ENCODE measurements at places on chromosomes 7 and 10.

DNA sequence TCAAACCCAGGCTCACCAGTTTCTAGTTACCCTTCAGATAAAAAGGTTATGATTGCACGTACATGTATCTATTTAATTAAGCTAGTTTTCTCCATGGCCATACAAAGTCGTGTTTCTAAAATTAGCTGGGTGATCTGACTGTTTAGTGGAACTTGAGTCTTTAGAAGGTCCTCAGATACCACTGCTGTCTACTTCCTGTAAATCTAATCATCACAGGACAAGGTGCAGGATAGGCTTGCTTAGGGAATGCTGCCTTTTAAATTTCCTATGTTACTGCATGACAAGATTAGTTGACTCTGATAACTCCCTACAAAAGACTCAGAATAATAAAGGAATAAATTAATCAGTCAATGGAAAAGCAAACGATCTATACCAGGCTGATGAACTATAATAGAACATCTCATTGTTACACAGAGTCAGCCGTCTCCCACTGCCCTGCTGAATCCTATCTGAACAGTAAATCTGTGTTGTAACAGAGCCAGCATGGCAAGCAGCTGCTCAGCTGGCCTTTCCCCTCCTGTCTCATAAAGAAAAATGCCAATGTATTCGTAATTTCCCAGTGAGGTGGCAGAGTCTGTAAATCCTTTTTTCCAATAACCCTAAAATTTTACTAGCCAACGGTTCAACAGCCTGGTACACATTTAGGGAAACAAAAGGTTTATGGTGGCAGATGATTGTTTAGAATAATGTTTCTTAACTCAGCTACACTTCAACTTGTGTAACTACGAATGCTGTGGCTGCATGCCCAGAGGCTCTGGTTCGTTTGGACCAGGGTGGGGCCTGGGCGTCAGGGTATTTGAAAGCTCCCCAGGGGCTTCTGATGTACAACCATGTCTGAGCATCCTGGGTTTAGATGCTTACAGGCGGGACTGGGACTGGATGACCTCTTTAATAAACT is 318.0 kb downstream of the PAXIP1 start:
- DNase-seq: no peak

DNA sequence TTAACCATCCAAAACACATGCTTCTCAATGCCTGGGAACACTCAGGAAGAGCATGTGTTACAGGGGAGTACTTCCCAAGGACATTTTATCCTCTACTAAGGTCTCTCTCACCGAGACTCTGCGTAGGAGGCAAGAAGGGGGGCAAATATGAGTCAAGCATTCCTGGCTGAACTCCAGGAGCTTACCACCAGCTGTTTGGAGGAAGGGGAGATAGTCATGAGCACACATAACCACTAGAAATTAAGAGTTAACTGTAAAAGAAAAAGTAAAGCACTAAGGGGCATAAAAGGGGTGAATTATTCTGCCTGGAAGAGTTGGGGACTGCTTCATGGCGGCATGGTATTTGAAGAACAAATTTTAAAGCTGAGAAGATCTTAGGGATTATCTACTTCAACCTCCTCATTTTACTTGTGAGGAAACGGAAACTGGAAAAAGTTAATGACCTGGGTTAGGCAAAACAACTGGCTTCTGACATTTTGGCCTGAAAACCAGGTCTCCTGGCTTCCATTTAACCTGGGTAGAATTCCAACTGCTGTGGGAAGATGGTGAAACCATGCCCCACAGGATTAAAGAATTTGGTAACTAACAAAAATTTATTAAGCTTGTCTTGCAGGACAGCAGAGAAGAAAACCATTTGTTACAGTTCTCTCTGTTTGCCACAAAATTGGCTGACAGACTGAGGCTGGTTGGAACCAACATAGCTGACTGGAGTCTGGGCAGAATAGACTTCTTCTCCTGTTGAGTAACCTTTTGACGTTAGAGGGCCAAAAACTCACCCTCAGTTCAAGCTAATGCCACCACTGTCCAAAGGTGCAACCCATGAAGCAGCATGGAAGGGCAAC is 85.5 kb downstream of the SLC25A13 start:
- DNase-seq: no peak

- no peak for DNase-seq
Observed at GRCh38 chr10:4663162-4663992, 162.6 kb upstream of the AKR1E2 start.

GRCh38 chr10:62183857-62184795 is 84.5 kb downstream of the RTKN2 start:
- no peak for DNase-seq

GRCh38 chr10:84333864-84334451 is 5.6 kb downstream of the CCSER2 start:
- DNase-seq: peak; percentile 34

- DNase-seq: no peak
Observed at GRCh38 chr10:21315645-21316220, 209.7 kb downstream of the SKIDA1 start.

- DNase-seq: no peak
Observed at GRCh38 chr10:46234431-46235060, 52.3 kb upstream of the ANTXRL start.

DNA sequence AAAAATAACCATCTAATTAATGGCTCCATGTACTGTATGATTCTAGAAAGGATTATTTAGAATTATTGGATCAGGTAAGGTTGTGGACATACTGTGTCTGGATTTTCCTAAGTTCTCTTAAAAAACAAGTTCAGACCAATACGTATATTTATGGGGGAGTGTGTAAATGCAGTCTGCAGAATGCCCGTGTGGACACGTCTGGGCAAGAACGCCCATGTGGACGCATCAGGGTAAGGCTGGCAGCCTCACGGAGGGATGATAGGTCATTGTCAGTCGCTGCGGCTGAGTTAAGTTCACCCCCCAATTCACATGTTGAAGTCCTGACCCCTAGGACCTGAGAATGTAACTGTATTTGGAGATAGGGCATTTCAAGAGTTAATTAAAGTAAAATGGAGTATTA is 160.0 kb upstream of the SHH start:
- DNase-seq: no peak

GRCh38 chr7:32347244-32347828 is 142.8 kb downstream of the LSM5 start:
- DNase-seq: no peak

DNA sequence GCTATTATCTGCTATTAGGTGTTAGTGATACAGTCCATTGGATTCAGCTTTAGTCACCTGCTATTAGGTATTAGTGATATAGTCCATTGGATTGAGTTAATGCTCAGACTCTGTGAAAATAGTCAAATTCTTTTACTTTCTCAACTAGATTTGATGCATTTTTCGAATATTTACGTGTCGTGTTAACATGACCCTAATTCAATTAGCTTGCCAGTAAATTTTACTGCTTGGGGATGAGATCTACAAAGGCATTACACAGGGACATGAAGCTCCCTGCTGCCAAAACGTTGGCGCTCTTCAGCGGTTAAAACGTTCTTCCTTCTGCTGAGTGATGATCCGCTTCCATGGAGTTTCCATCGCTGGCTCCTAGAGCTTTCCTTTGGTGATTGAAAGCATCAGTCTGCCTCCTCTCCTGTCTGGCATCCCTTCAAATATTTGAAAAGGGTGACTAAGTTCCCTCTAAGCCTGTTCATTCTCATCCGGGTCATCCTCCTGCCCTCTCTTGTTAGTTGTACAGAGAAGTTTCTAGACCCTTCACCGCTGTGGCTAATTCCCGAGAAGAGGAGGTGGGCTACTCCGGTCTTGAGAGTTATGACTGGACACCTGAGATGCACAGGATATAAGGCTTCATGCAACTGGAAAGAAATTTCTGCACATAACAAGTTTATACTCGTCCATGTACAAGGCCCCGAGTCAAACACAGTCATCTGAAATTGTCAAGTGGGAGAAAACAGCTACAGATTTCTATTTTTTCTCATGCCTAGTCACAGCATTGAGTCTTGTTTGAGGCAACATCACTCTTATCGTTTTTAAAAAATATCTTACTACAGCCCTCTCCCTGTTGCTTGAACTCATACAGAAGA is 254.0 kb downstream of the KLF6 start:
- DNase-seq: no peak

GRCh38 chr7:64999165-65000004 is 7.1 kb downstream of the ERV3-1 start:
- DNase-seq: peak; percentile 52

DNA sequence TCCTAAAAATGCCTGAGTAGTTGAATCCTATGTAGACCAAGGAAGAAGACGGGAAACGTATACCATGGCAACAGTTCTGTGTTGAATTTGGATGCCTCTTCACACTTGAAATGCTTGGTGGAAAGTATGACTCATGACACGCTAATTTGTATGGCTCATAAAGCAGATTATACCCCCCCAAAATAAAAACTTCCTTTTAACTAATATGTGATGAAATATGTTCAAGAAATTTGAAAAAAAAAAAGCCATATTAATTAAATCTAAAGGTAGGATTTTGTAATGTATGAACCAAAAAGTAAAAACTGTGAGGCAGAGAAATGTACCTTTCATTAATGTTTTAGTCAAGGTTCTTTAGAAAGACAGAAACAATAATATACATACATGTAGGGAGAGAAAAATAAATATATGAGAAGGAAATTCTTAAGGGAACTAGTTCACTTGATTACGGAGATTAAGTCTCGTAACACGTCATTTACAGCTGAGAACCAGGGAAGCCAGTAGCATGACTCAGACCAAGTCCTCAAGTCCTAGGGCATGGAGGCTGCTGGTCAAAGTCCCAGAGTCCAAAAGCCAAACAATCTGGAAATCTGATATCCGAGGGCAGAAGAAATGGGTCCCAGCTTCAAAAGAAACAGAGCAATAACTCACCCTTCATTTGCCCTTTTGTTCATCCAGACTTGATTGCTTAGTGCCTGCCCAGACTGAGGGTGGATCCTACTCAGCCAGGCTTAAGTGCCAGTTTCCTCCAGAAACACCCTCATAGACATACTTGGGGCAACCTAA is 485.1 kb downstream of the SEMA3D start:
- no peak for DNase-seq

GRCh38 chr10:124916098-124916584 is 25.8 kb upstream of the ZRANB1 start:
- DNase-seq: no peak

DNA sequence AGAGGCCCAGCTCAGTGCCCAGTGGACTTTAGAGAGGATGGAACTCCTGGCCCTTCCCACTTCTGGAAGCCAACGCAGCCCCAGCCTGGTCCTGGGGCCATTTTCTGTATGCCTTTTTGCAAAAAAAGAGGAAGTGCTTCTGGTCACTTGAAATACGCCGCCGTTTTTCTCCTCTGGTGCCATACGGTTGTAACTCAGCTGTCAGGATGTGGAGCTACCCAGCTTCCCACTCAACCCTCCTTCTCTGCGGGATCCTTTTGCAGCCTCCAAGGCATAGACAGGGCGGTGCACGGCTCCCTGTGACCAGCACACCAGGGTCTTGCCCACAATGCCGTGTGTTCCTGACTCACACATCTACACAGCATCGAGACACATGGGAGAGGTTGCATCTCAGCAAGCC is 369.6 kb downstream of the TCERG1L start:
- DNase-seq: no peak

- DNase-seq: no peak
Observed at GRCh38 chr7:80536426-80536825, 24.6 kb upstream of the GNAT3 start.

DNA sequence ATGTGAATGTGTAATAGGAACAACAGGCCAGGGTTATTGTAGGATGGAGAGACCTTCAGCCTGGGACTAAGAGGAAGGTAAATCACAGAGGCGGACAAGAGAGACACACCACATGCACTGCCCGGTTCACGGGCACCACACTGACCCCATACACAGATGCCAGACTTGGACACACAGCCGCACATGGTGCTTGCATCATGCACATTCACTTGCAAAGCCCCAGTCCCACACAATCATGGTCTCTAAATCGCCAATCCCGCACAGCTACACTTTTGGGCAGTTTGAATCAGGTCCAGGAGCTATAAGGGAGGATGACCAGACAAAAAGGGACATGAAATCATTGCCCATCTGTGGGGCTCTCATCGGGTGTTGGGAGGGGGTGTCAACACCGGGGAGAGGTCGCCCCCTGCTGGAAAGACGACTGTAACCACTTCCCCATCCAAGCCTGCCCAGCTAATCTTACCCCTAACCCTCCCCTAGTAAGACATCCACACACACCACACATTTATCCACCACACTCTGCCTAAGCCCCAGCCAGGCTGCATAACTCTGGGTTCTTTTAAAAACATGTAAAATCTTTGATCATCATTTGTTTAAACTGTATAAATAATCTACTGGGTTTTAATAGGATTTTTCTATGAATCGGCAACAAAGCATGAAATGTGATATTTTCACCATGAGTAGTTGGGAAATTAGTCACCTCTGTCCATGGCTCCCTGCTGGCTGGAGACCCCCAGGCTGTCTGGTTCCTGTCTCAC is 40.5 kb upstream of the SLF2 start:
- DNase-seq: peak; percentile 33

DNA sequence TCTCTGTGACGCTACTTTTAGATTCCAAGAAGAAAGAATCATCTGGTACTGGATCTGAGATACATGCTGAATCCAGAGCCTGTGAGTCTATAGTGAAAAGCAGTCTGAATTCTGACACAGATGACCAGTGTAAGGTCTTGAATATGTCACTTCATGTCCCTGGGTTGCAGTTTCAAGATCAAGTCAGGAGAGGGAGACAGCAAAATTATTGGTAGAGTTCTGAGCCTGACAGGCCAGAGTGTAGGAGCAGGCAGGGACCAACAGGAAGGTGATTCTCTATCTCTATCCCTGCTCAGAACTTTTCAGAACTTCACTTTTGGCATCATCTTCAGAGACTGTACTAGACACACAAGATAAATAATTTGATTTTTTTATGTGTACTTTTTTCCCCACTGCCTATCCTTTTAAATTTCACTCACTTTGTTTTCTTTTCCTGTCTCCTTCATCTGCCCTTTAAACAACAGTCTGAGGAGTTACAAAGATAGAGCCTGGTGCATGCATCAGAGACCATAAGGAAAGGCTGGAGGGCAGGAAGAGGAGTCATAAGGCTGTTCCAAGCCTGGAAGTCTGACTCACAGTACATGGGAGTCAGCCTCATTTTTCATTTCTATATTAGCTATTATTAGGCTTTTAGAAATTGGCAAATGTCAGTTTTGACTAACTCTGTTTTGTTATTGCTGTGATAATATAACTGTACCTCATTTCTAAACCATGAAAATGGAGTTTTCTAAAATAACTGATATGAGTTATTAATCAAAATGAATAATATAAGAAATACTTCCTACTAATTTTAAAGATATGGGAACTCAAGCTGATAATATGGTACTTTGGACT is 120.2 kb upstream of the TMEM229A start:
- no peak for DNase-seq

DNA sequence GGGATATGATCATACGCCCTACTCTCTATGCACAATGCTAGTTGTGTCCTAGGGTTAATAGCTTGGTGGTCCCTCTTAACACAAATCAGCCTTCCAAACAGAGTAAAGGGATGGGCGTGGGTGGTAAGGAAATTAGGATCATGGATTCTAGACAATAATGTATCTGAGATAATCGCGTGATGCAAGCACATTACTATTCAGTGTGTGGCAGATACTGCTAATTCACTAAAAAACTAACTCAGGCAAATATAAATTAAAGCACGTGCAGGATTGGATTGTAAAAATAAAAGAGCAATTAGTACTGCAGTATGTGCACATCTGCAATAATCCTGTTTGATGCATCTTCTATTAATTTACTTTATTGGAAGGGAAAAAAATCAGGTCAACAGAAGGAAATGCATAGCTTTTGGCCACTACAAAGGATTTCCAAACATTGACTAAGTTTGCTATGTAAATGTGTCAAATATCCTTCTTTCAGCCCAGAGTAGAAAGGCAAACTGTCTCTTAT is 22.0 kb downstream of the TWIST1 start:
- no peak for DNase-seq

GRCh38 chr10:88879534-88880281 is at the start of gene STAMBPL1:
Gene STAMBPL1 (plus strand): TSS chr10:88880245. CDS start chr10:88901709, 21,464 bp downstream.
- peak; percentile 86 for DNase-seq

- no peak for DNase-seq
Observed at GRCh38 chr7:75842836-75843446, 29.3 kb upstream of the CCL24 start.

Measured in KG1 (cell line).